Psoas muscle (tissue), 8 donors: ENCODE measurements at places on chromosomes 11 and 22. TPM values are rescaled to one million over a fixed set of nuclear protein-coding genes. Genes with fewer than 3 reads are reported as not detected.

DNA sequence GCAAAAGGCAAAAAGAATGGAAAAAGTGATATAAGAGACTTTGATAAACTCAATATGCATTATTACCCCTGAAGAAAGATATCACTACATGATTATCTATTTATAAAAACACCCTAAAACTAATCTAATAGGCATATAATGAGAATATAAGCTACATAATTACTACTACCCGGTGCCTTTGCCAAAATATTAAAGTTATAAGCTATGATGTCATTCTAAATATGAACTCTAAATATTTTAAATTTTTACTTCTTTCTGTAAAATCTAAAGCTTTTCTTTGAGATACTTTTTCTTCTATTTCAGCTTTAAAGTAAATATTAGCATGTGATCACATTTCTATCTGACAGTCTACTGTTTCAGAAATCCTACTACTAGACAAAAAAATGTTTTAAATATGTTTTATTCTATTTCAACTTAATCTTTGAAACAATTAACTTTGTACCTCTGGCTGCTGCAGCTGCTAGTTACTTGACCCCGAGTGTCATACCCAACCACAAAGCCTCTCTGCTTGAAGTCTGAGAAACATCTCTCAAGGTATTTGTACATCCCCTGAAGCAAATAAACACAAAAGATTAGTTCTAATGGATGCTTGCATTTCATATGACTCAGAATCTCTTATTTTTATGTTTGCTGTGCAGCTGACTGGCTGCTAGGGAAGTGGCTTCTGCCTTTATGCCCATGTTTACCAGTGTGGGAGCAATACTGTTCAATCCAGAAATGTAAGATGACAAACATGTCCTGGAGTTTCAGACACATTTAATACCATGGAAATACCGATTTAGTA lies 26.8 kb downstream of the PGM2L1 start:
- DNase-seq, result no peak

DNA sequence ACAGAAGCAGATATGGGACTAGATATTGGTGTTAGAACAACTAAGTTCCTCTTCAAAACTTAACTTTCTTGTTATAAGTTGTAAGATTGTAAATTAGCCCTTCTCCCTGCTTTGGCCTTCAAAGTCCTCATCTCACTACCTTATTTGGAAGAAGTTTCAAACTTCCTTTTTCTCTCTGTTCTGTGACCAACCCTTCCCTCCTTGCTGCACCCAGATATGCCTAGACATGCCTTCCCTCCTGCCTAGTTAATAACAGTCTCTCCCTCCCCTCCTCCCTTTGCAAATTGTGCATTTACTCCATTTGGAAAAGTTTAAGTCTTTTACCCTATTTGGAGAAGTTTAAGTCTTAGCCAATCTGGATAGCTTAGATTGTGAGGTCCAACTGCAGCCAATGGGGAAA lies 4.9 kb downstream of the OR52K2 start:
- DNase-seq, result no peak

Gene ALDH3B1
- polyA plus RNA-seq, result 1.8 TPM

Gene PKDREJ
- polyA plus RNA-seq, result 0.03 TPM

GRCh38 chr22:44193535-44193891 lies 12.8 kb downstream of the PARVG start:
- DNase-seq, result no peak

GRCh38 chr11:125108469-125108868 lies 3.0 kb downstream of the TMEM218 start:
- DNase-seq, result no peak

- DNase-seq, result no peak
These were observed 550 bp downstream of the FBLN1 start for GRCh38 chr22:45503050-45503815.

GRCh38 chr11:57224537-57224936 lies 12.5 kb downstream of the APLNR start:
- DNase-seq, result no peak

- no peak for DNase-seq
These were observed 5.1 kb upstream of the CALCA start for GRCh38 chr11:14977101-14977880.

Gene APOL4
- 1.1 TPM for polyA plus RNA-seq

DNA sequence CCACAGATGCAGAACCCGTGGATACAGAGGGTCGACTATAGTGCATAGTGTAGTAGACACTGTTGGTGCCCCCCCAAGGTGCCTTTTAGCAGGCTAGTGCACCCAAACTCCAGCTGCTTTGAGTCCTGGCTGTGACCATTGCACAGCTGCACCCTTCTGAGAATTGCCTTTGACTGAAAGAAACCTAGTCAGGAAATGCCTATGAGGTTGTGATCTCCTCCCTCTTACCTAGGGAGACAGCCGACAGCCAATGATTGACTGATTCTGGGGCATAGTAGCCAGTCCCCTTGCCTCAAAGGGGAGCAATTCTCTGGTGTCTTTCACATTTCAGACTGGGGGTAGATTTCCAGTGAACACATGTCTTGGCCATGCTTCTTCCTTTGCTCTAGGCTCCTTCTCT lies 74.2 kb downstream of the DCDC1 start:
- no peak for DNase-seq

DNA sequence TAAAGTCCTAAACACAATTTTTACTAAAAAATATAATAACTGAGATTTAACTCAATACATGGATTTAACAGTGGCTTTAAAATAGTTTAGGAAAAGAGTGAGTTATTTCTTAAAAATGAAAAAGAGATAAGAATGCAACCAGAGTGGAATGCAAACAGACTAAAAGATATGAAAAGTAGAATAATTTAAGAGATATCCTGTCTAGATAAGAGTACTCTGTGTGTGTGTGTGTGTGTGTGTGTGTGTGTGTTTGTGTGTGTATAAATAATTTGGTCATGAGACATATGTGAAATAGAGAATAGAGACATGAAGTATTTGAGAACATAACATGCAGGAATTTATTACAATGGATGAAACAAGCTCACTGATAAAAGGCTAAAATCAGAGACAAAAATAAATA lies 986.9 kb upstream of the CHORDC1 start:
- DNase-seq, result no peak

Gene TRPM5
- not detected for polyA plus RNA-seq

Gene EFCAB6
- polyA plus RNA-seq, result 0.53 TPM

Gene CABP4
- polyA plus RNA-seq, result 0.35 TPM

DNA sequence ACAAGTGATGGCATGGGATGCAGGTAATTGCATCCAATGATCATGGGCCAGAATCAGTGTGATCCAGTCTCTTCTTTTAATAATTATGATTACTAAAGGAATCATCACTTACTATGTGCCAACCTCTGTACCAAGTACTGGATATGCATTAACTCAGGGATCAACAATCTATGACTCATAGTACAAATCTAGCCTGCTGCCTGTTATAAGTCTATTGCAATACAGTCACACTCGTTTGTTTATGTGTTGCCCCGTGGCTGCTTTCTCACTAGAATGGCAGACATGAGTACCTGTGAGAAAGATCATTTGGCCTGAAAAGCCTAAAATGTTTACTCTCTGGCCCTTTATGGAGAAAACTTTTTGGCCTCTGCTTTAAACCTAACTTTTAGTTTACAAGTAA lies 45.0 kb downstream of the OR6Q1 start:
- no peak for DNase-seq

DNA sequence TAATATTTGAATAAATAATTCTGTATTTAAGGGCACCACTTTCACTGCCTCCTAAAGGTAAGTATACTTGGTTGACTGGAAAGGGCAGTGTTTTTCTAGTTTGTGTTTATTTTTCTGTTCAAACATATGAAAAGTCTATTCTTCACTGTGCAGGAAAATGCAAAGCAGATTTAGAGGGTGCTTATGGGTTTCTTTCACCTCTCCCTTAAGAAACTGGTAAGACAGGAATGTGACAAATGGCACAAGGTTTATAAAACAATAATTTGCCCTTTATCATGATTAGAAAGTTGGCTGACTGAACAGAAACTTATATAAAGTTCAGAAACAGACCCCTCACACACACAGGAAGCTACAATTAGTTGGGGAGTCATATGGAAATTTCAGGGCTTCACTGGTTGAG lies 60.6 kb downstream of the PLEKHA7 start:
- no peak for DNase-seq

Gene SCN3B
- polyA plus RNA-seq, result 17.2 TPM

- DNase-seq, result no peak
These were observed 9.7 kb downstream of the MRGPRF start for GRCh38 chr11:69003301-69003865.

DNA sequence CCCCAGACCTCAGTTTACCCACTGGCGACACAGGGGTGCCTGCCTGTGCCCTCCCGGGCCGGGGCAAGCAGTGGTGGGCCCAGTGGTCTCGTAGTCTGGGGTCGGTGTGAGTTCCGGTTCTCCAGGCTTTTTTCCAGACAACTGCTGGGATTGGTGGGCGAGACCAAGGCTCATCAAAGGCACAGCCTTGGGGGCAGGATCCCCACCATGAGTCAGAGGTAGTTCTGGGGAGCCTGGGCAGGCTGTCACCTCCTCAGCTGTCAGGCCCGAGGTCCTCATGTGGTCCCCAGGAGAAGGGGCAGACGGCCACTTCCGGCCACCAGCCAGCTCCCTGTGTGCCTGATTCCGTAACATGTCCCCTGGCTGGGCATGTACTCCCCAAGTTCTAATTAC lies 827 bp upstream of the MUC2 start:
- no peak for DNase-seq

DNA sequence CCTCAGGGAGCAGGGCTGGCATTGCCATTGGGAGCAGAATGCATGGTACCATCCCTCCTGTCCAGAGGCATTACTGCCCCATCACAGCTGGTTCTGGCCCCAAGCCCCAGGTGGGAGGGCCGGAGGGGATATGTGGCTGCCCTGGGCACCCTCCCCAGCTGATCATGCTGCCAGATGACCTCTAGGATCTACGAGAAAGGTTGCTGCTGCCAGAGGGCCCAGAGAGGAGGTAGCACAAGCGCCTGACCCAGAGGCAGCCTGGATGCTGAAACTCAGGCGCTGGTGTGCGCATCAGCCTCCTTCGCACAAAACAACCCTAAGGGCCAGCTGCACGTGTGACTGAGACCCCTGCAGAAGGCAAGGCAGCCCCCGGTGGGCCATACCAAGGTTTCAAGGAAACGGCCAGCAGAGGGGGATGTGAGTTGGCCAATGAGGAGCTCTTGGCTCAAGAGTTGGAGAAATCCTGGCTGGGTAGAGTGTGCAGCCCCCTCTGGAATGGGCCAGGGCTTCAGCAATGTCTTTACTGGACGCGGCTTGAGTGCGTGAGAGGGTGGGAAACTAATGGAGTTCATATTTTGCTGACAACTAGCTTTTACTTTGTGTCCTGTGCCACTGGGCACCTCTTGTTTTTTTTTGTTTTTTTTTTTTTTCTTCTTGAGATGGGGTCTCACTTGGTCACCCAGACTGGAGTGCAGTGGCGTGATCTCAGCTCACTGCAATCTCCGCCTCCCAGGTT lies 88.3 kb upstream of the PARVA start:
- DNase-seq, result no peak

Gene HTR3A
- polyA plus RNA-seq, result 1.4 TPM

DNA sequence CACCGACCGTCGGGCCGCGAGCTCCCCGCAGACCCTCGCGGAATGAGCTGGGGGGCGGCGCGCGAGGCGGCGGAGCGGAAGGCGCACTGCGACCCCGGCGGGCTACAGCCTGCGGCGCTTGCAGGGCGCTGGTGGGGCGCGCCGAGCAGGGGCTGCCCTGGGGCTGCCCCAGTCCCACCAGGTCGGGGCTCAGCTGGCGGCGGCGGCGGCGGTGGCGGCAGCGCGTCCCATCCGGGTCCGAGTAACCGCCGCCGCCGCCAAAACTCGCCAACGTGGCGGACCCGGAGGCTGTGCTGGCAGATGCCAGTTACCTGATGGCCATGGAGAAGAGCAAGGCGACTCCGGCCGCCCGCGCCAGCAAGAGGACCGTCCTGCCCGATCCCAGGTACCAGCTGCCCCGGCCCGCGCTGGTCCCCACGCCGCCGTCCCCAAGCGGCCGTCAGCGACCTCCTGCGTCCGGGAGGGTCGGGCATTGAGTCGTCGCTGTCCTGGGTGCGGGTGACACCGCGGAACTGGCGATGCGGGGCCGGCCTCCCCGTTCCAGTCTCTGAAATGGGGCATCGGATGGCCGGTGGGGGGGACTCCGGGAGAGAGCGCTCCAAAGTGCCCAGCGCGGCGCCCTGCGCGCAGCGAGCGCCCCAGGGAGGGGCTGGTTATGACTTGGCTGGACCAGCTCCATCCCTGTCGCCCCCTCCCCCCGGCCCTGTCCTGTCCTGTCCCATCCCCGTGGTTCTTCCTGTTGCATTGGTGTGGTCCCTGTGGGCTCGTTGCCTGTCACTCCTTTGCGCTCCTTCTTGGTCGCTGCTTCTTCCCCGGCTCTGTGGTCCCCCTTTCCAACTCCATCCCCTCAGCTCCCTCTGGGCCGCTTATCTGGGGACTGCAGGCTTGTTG lies 63.5 kb downstream of the CRYBB2 start:
- no peak for DNase-seq

Gene OR52I1
- not detected for polyA plus RNA-seq

Gene TMEM45B
- not detected for polyA plus RNA-seq

Gene PDGFD
- polyA plus RNA-seq, result 1.1 TPM

DNA sequence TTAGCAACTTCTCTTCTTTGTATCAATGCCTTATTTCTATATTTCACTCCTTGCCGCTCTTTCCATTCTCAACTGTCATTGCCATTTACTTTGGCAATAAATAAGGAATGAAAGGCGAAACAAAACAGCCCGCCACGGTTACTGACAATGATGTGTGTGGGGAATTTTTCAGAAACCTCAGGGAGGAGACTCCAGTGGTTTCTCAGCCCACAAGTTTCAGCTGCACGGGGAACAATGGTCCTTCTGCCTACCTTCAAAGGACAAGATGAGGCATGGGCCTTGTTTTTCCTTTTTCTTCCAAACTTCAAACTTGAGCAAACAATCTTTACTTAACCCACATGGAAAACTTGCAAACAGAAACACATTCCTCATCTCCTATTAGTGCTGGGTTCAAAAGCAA lies 409.4 kb downstream of the METTL15 start:
- DNase-seq, result no peak

Gene DLG2
- 0.23 TPM for polyA plus RNA-seq

DNA sequence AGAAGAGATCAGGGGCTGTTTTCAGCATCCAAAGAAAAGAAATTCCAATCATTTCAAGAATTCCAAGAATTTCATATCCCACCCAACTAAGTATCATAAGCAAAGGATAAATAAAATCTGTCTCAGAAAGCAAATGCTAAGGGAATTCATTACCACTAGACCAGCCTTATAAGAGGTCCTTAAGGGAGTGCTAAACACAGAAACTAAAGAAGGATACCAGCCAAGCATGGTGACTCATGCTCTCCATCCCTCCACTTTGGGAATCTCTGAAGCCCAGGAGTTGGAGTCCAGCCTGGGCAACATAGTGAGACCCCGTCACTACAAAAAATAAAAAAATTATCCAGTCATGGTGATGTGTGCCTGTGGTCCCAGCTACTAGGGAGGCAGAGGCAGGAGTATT lies 17.8 kb downstream of the FADD start:
- DNase-seq, result no peak
